ENCODE measurements at places on chromosomes 2 and 18. TPM values are rescaled to one million over a fixed set of nuclear protein-coding genes. Genes with fewer than 3 reads are reported as not detected.

DNA sequence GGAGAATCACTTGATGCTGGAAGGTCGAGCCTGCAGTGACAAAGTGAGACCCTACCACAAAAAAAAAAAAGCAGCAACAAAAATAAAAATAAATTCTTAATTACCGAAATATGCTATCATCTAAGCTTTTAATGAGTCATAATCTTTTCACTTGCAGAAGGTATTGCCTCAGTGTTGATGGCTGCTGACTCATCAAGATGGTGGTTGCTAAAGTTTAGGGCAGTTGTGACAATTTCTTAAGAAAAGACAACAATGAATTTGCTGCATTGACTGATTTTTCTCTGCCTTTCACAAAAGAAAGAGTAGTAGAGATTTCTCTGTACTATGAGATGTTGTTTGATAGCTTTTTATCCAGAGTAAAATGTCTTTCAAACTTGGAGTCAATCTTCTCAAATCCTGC is 1809.0 kb downstream of the SUCLG1 start:
- peaks cover 14% of the 10 kb centered on the region for H3K36me3 ChIP-seq
- H3K27me3 ChIP-seq, result no peaks in the 10 kb centered on the region
- no peak overlapping the region for H3K4me3 ChIP-seq
- no peak for DNase-seq

The HMSD gene
- 55.4 TPM for total RNA-seq

The SNED1 gene
- total RNA-seq, result 0.14 TPM

DNA sequence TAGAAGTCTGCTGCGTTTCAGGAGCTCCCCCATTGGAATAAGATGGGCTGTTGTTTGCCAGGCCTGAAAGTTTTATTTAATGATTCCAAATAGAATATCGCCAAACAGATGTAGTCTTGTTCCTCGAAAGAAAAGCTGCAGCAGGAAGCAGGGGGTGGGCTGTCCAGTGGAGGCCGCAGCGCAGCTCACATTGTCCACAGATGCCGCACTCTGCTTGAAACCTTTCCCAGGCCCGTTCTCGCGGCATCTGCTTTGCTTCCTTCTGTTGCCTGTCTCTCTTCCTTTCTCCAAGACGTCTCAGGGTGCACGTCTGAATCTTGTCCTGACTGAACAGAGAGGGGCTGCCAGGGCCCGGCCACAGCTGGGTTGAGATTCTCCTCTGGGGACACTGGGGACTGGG is 12.4 kb upstream of the IGFBP2 start:
- no peak overlapping the region for H3K27ac ChIP-seq
- H3K36me3 ChIP-seq, result no peaks in the 10 kb centered on the region
- DNase-seq, result no peak
- H3K4me3 ChIP-seq, result no peak overlapping the region
- peaks cover 12% of the 10 kb centered on the region for H3K27me3 ChIP-seq

- H3K4me1 ChIP-seq, result peaks cover 20% of the 10 kb centered on the region
- H3K36me3 ChIP-seq, result no peaks in the 10 kb centered on the region
- H3K27ac ChIP-seq, result no peak overlapping the region
- no peak overlapping the region for H3K4me3 ChIP-seq
- DNase-seq, result no peak
Measured at GRCh38 chr2:86003967-86004366, 101.7 kb downstream of the POLR1A start.

DNA sequence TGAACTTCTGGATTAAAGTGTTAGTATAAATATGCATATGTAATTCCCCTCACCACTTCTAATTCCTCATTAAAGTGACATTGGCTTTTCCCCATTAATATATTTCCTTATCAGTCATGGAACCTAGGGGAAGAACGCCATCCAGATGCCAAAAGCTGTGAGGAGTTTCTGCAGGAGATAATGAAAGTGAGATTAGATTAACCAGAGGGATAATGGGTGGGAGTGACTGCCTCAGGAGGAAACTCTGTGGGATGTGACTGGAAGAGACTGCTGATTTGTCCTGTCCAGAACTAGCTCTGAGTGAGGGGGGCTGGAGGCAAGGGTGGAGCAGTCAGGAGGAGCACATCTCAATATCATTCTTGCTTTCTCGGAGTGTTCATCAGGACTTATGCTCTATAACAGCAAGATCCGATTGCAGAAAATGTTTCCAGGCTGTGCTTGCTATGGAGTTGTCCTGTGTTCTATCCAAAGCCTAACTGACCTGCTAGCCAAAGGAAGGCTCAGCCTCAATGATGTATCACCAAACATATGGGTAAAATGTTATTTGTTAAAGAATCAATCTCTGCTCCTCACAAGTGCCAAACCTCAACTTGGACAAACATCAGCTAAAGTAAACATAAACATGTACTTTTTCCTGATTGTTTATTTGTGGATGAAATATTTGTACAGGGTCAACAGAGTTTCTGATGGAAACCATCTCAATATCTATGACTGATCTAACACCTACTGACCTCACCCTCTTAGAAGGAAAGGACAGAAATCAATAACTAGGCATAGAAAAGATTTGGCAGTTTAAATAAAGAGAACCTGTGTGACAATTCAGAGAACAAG is 118.5 kb downstream of the ASXL3 start:
- DNase-seq, result no peak
- H3K27ac ChIP-seq, result no peak overlapping the region
- H3K36me3 ChIP-seq, result peaks cover 9% of the 10 kb centered on the region
- no peaks in the 10 kb centered on the region for H3K4me1 ChIP-seq
- no peaks in the 10 kb centered on the region for H3K27me3 ChIP-seq

- no peak overlapping the region for H3K27ac ChIP-seq
- H3K4me3 ChIP-seq, result no peak overlapping the region
- peaks cover 3% of the 10 kb centered on the region for H3K27me3 ChIP-seq
- H3K36me3 ChIP-seq, result peaks cover 17% of the 10 kb centered on the region
- no peaks in the 10 kb centered on the region for H3K4me1 ChIP-seq
- DNase-seq, result no peak
Measured at GRCh38 chr2:133811409-133812125, 243.3 kb upstream of the NCKAP5 start.

- H3K27me3 ChIP-seq, result peaks cover 25% of the 10 kb centered on the region
- H3K4me3 ChIP-seq, result peak overlapping the region; percentile 87
- H3K27ac ChIP-seq, result peak overlapping the region; percentile 39
- peaks cover 24% of the 10 kb centered on the region for H3K4me1 ChIP-seq
- no peak for DNase-seq
Measured at GRCh38 chr2:179263446-179264367, 925 bp downstream of the SESTD1 start.

The SLC16A14 gene
- total RNA-seq, result 1.00 TPM

The HRH4 gene
- total RNA-seq, result not detected

DNA sequence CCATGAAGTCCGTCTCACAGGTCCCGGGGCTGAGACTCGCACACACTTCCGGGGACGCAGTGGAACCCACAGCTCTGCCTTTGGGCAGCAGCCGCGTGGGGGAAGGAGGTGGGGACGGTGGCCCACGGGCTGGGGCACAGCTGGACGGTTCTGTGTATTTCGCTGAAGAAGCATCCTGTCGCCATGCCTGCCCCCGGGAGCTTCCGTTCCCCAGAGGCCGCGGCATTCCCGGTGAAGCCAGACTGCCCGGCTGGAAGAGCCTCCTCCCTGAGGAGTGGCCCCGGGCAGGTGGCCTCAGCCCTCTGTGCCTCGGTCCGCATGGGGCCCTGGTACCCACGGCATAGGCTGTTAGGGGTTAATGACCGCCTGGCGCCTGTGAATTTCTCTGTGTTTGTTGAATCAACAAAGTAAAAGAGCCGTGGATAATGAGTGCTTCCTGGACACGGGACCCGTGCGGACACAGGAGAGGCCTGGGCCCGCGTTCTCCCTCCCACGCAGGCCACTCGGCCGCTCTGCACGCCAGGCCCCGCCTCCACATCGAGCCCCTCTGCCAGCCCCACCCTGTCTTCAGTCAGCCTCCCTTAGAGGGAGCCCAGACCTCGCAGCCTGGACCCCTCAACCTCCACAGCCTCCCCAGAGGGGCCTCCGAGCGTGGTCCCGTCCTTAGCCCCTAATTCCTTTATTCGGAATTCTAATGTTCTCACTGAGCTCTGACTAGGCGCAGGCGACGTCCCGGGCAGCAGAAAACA is 51.0 kb downstream of the KCNG2 start:
- H3K36me3 ChIP-seq, result no peaks in the 10 kb centered on the region
- no peak overlapping the region for H3K27ac ChIP-seq
- H3K4me3 ChIP-seq, result no peak overlapping the region
- no peak for DNase-seq
- no peaks in the 10 kb centered on the region for H3K4me1 ChIP-seq

GRCh38 chr2:32627441-32627813 is 423 bp upstream of the TTC27 start:
- peak overlapping the region; percentile 89 for H3K4me3 ChIP-seq
- DNase-seq, result no peak
- H3K27ac ChIP-seq, result peak overlapping the region; percentile 70

The TMEM247 gene
- not detected for total RNA-seq

The HOXD11 gene
- not detected for total RNA-seq

The INHBB gene
- not detected for total RNA-seq

- no peak for DNase-seq
- H3K4me1 ChIP-seq, result peaks cover 16% of the 10 kb centered on the region
- H3K27ac ChIP-seq, result peak overlapping the region; percentile 57
Measured at GRCh38 chr2:54680397-54681041, 42.9 kb upstream of the EML6 start.

DNA sequence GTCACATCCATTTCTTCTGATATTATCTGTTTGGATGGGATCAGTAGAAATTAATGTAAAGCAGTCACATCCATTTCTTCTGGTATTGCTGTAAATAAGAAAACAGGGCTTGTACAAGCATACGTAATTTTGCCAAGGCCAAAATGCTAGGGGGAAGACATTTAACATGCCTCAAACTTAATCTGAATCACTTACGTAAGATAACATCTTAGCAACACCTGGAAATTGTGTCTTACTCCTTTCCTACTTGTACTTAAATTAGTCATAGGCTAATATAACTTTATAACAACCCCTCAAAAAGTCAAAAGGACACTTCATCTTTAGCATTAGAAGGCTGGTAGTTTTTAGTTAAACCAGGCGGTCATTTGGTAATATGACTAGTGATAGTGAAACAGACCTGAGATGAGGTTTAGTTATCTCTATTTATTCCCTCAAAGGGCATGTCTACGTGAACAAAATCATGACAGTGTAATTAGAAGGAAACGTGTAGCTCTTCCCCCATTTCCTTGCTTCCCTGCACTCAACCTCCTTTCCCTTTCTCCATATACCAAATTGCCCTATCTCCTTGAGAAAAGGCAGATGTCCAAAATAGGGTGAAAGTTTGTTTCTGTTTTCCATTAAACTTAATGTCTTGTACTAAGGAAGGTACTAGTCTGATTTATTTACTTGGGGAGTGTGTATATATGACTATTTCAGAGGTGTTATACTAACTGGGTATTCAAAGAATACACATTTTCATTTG is 99.3 kb upstream of the FZD5 start:
- H3K27ac ChIP-seq, result no peak overlapping the region
- H3K4me1 ChIP-seq, result no peaks in the 10 kb centered on the region
- no peaks in the 10 kb centered on the region for H3K27me3 ChIP-seq
- H3K4me3 ChIP-seq, result no peak overlapping the region
- no peak for DNase-seq

- H3K4me3 ChIP-seq, result no peak overlapping the region
- no peaks in the 10 kb centered on the region for H3K4me1 ChIP-seq
- no peaks in the 10 kb centered on the region for H3K27me3 ChIP-seq
- H3K36me3 ChIP-seq, result peaks cover 19% of the 10 kb centered on the region
- no peak overlapping the region for H3K27ac ChIP-seq
Measured at GRCh38 chr2:124920448-124920847, 895.4 kb downstream of the CNTNAP5 start.

GRCh38 chr2:102116630-102117471 is 25.7 kb upstream of the IL1R1 start:
- no peaks in the 10 kb centered on the region for H3K36me3 ChIP-seq
- peaks cover 28% of the 10 kb centered on the region for H3K27me3 ChIP-seq
- no peak overlapping the region for H3K4me3 ChIP-seq

DNA sequence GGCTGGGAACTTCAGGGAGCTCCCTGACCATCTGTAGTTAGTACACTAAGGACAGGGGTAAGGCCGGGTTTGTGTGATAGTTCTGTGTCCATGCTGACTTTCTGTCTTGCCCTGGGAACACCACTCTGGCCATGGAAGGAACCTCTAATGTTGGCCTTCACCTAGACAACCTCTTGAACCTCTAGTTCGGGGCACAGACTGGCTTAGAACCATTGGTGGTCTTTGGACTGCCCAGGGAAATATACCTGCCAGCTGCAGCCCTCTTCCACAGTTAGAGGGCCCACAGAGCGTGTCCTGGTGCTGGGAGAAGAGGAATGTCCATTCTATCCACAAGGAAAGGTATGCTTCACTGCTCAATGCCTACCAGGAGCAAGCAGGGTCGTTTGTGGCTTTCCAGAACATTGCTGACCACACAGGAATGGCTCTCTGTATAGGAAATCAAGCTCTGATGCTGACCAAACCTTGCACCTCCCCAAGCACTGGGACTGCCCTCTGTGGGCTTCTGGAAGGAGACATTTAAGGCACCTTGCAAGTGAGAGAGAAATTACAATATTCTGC is 318.8 kb upstream of the EPAS1 start:
- peaks cover 3% of the 10 kb centered on the region for H3K4me1 ChIP-seq
- no peaks in the 10 kb centered on the region for H3K36me3 ChIP-seq
- no peak for DNase-seq
- H3K27me3 ChIP-seq, result no peaks in the 10 kb centered on the region

GRCh38 chr2:33909945-33910695 is 311.0 kb upstream of the FAM98A start:
- H3K36me3 ChIP-seq, result no peaks in the 10 kb centered on the region
- no peak overlapping the region for H3K4me3 ChIP-seq
- no peak for DNase-seq
- no peaks in the 10 kb centered on the region for H3K4me1 ChIP-seq
- no peaks in the 10 kb centered on the region for H3K27me3 ChIP-seq
- no peak overlapping the region for H3K27ac ChIP-seq

- peaks cover 9% of the 10 kb centered on the region for H3K36me3 ChIP-seq
- DNase-seq, result no peak
- H3K27ac ChIP-seq, result no peak overlapping the region
Measured at GRCh38 chr2:238970553-238971081, 122.7 kb downstream of the TWIST2 start.

DNA sequence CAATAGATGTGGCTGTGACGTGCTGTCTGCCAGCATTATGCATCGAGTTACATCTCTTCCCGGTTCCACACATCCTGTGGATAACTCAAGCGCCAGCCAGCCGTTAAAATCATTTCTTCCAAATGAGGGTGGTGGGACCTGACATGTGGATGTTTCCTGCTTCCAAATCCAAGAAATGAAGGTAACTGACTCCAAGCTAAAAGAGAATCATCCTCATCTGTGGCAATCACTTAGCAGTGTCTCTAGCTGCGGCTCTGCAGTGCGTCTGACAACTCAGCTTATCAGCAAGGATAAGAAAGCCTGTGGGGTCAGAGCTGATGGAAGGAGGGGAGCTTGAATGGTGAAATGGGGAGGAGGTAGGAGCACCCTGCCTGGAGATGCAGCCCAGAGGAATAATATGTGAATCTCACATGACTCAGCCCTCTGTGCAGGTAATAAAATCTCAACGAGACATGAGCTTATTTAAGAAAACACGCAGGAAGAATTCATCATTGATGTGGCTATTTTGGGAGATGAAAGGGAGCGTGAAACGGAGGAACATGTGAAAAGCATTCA is 382.2 kb upstream of the TRIB2 start:
- H3K36me3 ChIP-seq, result peaks cover 4% of the 10 kb centered on the region
- H3K27ac ChIP-seq, result no peak overlapping the region
- peaks cover 11% of the 10 kb centered on the region for H3K27me3 ChIP-seq

GRCh38 chr2:85933753-85934594 is 45.2 kb upstream of the ST3GAL5 start:
- no peak overlapping the region for H3K4me3 ChIP-seq
- H3K4me1 ChIP-seq, result no peaks in the 10 kb centered on the region
- no peaks in the 10 kb centered on the region for H3K27me3 ChIP-seq
- no peaks in the 10 kb centered on the region for H3K36me3 ChIP-seq
- no peak for DNase-seq

The BARD1 gene
- 23.4 TPM for total RNA-seq

The CPLX4 gene
- total RNA-seq, result not detected

All from natural killer cell treated with Interleukin-12 subunit alpha and Interleukin-12 subunit beta and Interleukin-15 and Interleukin-18, amount 100 ng/mL, for 72 hours (primary cell).